ENCODE measurements at places on chromosomes 3 and 15. TPM values are rescaled to one million over a fixed set of nuclear protein-coding genes. Genes with fewer than 3 reads are reported as not detected.

The ABHD14A gene
- total RNA-seq = 12.8 TPM

The PXYLP1 gene
- 5.4 TPM for total RNA-seq

The ZNF660 gene
- total RNA-seq = 1.5 TPM

The TMCO5A gene
- total RNA-seq = not detected

The PEX11A gene
- total RNA-seq = 5.9 TPM

The DUOX2 gene
- not detected for total RNA-seq

The ACTL6A gene
- total RNA-seq = 43.5 TPM

The OR5K2 gene
- not detected for total RNA-seq

The LRRIQ4 gene
- 0.06 TPM for total RNA-seq

The SLC12A1 gene
- not detected for total RNA-seq

The C3orf70 gene
- 2.0 TPM for total RNA-seq

The RTP1 gene
- total RNA-seq = not detected

The B4GALT4 gene
- total RNA-seq = 56.8 TPM

The CLRN1 gene
- not detected for total RNA-seq

The CSPG4 gene
- total RNA-seq = 58.4 TPM

The DVL3 gene
- total RNA-seq = 26.3 TPM

The CIDEC gene
- not detected for total RNA-seq

The FAM43A gene
- total RNA-seq = 8.6 TPM

The GOLGA8N gene
- total RNA-seq = 10.3 TPM

The UNC13C gene
- total RNA-seq = not detected

The CNTN4 gene
- total RNA-seq = not detected
